ENCODE measurements at places on chromosomes 2 and 18.

DNA sequence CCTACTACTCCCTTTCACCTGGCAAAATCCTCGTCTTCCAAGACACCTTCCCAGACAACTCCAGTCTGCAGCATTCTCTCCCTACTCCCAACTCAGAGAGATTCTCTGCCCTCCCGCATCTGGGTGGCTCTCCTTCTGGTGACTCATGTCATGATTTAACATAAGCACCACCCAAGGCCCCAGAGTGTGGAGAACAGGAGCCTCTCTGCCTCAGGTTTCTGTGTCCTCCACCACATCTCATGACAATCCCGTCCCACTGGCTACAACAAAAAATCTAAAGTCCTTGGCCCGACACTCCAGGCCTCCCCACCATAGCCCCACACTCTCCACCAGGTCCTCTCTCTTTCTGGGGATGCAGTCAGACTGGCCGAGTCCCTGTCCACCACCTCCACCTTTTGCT, 197.1 kb downstream of the BCL11A start:
- no peak for DNase-seq

- DNase-seq: no peak
Observed at GRCh38 chr2:200404615-200405014, 98.1 kb downstream of the SPATS2L start.

DNA sequence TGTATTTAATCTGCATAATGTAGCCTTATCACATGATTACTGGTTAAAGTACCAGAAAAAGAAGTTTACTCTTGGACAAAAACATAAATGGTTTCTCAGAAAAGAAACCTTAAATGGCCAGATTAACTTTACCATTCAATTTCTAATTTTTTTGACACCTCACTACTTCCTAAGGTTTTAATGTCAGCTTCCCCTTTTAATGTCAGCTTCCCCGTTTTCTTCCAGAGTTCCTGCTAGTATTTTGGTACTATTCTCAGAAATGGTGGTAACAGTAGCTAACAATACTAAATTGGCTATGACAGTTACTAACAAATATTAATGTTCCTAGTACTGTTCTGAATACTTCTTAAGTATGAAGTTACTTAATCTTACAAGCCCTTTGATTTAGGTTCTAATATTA, 22.4 kb upstream of the SLC8A1 start:
- DNase-seq: no peak

DNA sequence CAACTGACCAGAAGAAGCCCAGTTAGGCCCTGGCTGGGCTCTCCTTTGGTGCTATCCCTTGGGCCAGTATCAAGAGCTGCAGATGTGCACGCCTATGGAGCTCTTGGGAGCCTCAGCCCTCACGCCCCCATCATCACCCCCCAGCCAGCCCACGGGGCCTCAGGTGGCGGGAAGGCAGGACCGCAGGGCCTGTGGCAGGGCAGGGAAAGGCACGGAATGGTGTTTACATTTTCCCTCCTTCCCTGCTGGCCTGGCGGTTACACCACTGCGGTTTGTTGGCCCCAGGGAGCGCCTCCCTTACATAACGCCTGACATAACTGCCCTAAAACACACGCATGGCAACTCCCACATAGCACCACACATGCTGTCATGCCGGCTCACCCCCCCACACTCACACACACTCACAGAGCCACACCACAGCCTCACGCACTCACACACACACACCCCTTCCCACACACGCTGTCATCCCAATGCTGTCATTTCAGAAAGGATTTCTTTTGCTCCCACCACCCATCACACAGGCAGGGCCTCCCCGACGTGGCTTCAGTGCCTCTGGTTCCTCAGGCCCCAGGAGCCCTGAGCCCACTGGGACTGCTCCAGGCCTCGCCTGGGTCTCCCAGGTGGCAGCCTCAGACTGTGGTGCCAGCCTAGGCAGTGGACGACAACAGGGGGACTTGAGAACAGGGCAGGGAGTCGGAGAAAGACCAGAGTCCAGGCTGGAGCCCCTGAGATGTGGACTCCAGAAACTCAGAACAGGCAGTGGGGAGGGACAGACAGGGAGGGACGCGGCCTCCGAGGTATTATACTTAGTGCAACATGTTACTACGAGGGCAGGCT, 15.7 kb downstream of the ZFP36L2 start:
- DNase-seq: peak; percentile 52

DNA sequence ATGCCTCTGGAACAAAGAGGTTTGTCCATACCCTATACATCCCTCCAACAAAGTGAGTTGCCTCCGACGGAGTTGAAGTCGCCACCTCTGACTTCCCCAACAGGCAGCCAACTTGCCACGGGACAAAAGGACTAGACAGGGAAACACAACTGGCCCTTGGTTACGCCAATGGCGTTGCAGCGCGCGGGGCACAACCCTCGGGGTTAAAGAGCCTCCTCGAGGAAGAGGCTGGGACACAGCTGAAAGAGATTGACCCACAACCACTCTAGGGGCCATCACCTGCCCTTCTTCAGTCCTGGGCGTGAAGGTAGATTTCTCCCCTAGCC, 545 bp downstream of the GTF3C2 start:
- DNase-seq: peak; percentile 36

DNA sequence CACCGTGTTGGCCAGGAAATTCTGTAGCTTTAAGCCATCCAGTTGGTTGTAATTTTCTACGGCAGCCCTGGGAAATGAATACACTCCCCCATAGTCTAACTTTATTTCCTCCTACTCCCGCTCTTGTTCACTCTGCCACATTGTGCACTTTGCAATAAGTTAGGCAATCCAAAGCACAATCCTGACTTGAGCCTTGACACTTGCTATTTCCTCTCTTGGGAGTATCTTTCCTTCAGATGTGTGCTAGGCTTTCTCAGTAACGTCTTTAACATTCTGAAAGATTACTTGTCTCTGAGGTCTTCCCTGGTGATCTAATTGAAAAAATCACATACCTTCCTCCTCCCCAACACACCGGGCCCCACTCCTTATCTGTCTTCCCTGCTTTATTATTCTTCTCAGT, 65.9 kb upstream of the RAB27B start:
- DNase-seq: peak; percentile 48

- peak; percentile 70 for DNase-seq
Observed at GRCh38 chr2:101883860-101884259, 107.9 kb upstream of the IL1R2 start.

DNA sequence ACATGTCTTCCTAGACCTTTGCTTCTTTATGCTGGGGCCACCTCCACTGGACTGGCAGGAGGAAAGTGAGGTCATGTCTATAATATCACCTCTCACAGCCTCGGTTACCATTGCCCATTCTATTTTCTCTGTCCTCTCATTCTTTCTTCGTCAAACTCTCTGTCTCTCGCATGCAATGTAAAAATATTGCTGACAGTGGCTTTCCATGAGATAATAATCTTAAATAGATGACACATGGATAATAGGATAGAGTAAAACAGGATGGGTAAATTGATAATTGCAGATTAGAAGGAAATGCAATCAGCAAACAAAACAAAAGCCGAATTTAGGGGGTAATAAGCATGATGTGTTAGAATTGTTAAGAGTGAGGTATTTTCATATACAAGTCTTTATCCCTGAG, 215.7 kb upstream of the PARD3B start:
- DNase-seq: no peak

GRCh38 chr2:9392898-9393765, 30.2 kb downstream of the ITGB1BP1 start:
- no peak for DNase-seq

DNA sequence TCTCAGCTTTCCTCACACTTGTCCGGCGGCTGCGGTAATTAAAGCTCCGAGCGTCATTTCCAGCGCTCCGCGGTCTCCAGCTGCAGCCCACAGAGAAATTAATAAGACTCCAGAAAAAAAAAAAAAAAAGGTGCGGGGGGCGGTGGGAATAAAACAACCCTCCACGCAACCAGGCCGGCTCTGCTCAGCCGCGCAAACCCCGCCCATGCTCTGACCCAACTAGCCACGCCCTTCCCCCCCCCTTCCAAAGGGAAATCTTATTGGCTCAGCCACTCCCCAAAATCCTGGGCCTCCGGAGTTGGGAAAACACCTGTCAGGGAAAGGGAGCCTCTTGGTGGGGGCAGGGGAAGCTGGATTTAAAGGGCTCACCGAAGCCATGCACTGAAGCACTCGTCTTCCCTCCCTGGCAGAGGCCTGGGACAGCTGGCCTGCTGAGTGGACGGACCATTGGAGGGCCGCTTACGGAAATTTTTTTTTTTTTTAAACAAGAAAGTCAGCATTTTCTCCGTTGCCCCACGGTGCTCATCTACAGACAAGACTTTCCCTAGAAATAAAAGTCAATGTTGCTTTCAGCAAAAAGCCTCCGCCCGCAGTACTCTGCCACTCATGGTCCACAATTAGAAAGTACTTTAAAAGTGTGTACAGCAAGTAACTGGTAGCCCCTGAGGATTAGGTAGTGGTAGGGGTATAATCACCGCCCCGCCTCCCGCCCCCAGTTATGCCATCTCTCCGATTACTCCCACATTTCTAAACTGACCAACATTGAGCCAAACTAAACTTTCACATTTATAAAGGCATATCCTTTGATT, 674 bp upstream of the ERBB4 start:
- no peak for DNase-seq

DNA sequence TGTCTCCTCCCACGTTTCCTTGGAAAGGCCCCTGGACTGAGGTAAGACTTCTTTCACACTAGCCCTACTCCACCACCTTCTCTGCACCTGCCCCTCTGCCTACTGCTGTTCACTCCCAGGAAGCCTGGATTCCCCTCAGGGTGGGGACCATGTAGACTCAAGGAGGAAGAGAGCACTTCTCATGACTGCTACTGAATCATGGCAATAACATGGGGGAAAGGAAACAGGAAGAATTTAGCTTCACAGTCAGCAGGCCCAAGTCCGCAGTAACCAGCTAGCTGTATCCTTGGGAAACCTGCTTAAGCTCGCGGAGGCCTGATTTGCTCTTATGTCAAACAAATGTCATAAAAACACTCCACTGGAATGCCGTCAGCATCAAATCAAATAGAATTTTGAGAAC, 126.2 kb upstream of the CAPN13 start:
- DNase-seq: no peak

GRCh38 chr2:203960811-203961210, 24.2 kb downstream of the ICOS start:
- no peak for DNase-seq

- peak; percentile 16 for DNase-seq
Observed at GRCh38 chr2:143345887-143346787, 216.9 kb downstream of the ARHGAP15 start.

DNA sequence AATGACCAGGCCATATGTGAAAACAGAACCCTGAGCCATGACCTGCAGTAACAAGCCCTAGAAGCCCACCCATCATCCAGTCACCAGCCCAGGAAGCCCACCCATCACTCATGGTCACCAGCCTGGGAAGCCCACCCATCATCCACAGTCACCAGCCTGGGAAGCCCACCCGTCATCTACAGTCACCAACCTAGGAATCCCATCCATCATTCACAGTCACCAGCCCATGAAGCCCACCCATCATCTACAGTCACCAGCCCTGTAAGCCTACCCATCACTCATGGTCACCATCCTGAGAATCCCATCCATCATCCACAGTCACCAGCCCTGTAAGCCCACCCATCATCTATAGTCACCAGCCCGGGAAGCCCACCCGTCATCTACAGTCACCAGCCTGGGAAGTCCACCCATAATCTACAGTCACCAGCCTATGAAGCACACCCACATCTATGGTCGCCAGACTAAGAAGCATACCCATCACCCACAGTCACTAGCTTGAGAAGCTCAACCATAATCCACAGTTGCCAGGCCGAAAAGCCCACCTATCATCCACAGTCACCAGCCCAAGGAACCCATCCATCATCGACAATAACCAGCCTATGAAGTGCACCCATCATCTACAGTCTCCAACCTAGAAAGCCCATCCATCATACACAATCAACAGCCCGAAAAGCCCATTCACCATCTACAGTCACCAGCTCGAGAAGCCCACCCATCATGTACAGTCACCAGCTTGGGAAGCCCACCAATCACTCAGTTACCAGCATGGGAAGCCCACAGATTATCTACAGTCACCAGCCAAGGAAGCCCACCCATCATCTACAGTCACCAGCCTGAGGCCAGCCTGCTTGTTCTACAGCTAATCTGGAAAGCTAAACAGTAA, 91.9 kb downstream of the TWIST2 start:
- DNase-seq: no peak

DNA sequence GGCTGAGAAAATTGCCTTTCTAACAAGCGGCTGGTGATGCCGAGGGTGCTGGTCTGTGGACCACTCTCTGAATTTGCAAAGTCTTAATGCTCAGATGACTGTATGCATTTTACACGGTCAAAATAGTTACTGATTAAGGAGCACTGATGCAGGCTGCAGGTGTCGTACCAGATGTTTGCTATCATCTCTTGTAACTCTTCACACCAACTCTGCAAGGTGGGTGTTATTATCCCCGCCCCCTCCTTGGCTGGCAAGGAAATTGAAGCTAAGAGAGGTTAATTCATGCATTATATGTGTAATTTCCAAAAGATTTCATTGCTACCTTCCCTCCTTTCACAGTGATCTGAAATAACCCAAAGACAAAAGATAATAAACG, 13.0 kb upstream of the LBH start:
- no peak for DNase-seq

DNA sequence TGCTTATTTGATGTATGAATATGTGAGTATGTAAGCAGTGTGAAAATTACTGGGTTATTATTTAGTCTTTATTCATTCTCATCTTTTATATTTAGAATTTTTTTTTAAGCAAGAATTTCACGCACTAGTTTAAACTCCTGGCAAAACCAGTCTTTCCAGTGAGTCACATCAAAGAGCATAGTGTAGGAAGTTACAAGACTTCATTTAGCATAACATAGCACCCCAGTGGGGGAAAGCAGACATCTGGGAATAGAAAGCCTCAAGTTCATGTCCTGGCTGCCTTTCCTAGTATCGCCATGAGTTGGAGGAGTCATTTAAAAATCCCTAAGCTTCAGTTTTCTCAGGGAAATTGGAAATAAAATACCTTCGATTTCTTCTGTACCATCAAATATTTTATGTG, 408.3 kb downstream of the NUP35 start:
- DNase-seq: no peak

DNA sequence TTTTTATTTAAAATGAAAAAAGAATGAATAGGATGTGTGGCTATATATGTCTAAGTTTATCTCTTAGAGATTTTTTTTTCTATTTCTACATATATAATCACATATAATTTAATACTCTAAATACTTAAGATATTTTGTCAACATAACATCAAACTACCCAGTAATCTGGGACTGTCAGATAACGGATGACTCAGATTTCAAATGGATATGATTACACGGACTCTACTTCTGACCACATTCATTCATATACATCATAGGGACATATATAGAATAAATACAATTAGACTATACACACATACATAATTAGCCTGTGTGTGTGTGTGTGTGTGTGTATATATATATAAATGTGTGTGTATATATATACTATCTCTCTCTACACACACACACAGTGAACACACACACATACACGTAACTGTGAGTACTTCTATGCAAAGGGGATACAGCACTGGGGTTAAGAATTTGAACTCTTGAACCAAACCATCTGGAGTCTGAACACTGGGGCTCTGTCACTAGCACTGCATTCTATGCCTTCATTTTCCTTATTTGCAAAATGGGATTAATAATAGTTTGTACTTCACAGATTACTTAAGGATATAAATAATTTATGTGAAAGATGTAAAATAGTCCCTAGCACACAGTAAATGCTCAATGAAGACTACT, 59.5 kb downstream of the CHN1 start:
- no peak for DNase-seq
